NCI-H345 (cell line): ENCODE measurements at places on chromosomes 2 and 18.

DNA sequence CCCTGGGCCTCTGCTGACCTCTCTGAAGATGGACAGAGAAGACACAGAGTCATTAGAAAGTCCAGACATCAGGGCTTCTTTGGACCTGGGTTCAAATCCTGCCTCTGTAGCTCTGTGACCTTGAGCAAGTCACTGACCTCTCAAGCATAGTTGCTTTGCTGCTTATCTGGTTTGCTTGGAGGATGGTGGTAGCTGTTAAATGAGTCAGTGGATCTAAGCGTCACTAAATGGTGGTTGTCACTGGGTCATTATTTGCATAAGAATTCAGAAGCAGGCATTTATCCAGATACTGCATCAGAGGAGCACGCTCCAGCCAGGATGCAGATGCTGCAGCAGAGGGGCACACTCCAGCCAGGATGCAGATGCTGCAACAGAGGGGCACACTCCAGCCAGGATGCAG is 229.2 kb downstream of the GLI2 start:
- no peak for DNase-seq

GRCh38 chr2:66555091-66555490 is 120.2 kb downstream of the MEIS1 start:
- DNase-seq = peak; percentile 40

- no peak for DNase-seq
Measured at GRCh38 chr2:224084266-224084892, 45.3 kb upstream of the SERPINE2 start.

DNA sequence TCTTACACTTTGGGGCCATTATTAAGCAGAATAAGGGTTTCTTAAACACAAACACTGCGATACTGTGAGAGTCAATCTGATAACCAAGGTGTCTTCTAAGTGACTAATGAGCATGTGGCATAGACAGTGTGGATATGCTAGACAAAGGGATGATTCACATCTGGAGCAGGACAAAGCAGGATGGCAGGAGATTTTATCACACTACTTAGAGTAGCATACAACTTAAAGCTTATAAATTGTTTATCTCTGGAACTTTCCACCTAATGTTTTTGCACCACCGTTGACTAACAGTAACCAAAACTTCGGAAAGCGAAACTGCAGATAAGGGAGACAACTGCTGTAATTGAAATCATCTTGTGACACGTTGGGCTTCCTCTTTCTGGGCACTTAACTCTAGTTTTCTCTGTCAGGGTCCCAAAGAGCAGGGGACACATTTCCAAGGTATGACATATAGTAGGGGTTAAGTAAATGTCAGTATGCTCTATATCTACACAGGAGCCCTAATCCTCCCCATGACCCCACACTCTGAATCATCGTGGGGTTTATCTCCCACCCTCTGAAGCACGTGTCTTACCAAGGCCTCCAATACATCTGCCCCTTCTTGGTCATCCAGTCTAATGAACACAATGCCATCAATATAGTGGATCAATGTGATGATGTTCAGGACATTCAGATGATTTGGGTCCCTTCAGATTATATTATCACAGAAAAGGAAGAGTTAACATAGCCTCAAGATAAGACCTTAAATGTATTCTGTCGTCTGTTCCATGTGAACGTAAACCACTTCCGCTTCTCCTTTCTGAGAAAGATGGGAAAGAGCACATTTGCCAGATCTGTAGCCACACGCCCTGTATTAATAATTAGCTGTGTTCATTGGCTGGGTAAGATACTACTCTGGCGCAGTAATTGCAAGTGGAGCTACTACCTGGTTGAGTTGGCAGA is 78.7 kb downstream of the FTCDNL1 start:
- no peak for DNase-seq

DNA sequence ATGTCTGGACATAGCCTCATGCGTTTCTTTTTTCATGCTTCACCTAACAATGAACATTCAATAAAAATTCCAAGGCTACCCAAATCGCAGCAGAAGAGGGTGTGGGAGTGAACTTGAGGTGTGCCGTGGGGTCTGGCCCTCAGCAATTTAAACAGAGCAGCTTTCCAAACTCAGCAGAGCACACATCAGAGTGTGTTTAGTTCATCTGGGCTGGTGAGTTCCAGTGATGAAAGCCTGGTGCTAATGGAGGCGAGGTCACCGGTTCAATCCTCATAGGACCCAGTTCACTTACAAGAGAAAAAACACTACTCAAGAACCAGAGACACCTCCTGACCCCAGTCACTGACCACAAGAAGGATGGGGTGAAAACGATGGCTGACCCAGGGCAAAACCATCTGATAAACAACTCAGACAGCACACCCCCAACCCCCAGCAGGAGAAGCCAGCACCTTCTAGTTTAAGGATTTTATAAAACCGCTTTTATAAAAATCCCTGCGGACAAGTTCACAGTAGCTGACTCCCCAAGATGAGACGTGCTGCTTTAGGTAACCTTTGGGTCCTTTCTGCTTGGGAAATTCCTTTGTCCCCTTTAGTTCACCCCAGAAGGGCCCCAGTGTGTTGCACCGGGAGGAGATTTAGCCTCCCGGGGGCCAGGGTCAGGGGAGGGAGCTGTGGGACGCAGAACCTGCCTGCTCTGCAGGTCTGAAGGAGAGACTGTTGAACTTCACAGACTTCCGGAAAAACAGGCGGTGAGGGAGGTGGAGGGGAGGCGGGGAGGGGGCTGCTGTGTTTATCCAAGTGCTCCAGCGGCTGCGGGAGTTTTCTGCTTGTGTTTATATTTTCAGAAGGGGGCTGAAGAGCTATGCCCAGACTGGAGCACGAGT is 152.7 kb upstream of the SOX11 start:
- DNase-seq = peak; percentile 32

- DNase-seq = peak; percentile 63
Measured at GRCh38 chr18:59918320-59918755, 18.5 kb downstream of the PMAIP1 start.

GRCh38 chr2:109613081-109613921 is 465 bp downstream of the SEPTIN10 start:
- DNase-seq = peak; percentile 51

GRCh38 chr2:40690525-40690924 is 238.6 kb upstream of the SLC8A1 start:
- DNase-seq = no peak

GRCh38 chr2:105794926-105795574 is 50.3 kb downstream of the NCK2 start:
- no peak for DNase-seq

DNA sequence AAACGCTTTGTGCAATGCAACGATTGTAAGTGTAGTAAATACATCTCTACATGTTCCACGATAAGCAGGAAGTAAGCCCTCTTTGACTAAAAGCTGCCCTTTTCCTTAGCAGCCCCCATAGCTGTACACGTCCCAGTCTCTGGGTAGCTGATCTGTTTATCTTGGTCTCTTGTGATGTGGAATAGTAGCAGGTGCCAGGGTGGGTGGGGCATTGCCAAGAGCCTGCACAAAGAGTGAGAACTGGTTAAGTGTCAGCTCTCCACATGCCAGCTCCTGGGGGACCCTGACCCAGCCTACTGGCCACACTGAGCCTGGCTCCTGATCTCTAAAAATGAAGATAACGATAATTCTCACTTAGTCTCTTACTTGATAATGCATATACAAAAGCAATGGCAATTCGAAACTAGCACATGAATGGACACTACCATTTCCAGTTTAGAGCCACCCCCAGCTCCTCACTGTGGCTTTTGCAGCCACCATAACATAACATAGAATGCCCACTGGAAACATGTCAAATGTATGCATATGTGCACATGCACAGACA is 92.3 kb downstream of the MYT1L start:
- peak; percentile 82 for DNase-seq

- DNase-seq = peak; percentile 59
Measured at GRCh38 chr18:11733031-11733430, 44.0 kb downstream of the GNAL start.

DNA sequence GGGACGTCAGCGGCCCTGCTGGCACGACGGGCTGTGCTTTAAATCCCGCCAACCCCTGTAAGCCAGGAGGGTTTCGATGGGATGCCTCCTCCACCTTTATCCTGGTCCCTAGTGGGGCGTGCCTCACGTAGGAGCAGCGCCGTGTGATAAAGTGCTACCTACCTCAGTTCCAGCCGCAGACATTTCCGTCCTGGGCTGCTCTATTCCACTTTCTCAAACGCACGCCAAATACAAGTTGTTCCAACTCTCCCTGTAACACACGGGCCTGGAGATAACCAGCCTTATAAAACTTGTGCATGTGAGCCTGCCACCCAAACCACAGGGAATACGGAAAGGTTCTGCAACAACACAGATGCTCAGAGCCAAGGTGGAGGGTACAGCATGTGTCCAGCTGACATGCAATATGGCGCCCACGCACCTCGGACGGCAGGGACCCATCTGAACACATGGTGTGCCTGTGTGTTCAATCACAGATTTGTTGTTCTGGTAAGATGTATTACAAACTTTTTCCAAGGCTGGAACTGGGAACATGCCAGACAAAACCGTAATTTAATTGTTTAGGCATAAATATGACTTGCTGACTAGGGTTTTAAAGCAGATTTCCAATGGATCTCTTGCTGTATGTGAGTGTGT is 47.7 kb downstream of the ZNF516 start:
- no peak for DNase-seq

DNA sequence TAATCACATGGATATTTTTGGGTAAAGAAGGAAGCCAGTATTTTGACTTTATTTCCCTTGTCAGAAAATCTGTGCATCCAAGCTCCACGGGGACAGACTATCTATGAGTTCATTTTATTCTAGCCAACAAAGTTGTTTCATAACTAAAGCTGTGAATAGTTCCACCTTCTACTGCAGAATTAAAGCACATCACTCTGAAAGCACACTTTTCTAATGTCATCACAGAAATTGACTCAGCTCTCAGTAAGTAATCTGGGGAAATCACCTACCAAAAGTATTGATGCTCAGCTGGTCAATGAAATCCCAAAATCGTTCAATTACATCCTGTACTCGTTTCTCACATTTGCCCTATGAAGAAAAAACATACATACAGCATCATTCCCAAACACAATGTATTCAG is 19.1 kb downstream of the IAH1 start:
- no peak for DNase-seq

- DNase-seq = peak; percentile 59
Measured at GRCh38 chr18:78722386-78722785, 257.2 kb upstream of the SALL3 start.

DNA sequence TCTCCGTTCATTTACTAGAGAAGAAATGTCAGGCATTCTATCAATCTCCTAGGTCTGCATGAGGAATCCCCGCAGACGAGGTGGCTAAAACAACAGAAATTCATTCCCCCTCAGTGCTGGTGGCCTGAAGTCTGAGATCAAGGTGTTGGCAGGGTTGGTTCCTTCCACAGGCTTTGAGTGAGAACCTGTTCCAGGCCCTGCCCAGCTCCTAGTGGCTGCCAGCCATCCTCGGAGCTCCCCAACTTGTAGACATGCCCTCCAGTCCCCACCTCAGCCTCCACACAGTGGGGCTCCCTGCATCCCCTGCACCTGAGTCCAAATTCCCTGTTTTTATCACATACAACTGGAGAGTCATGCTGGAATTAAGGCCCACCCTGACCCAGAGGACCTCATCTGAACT is 145.3 kb upstream of the ALKAL2 start:
- no peak for DNase-seq

DNA sequence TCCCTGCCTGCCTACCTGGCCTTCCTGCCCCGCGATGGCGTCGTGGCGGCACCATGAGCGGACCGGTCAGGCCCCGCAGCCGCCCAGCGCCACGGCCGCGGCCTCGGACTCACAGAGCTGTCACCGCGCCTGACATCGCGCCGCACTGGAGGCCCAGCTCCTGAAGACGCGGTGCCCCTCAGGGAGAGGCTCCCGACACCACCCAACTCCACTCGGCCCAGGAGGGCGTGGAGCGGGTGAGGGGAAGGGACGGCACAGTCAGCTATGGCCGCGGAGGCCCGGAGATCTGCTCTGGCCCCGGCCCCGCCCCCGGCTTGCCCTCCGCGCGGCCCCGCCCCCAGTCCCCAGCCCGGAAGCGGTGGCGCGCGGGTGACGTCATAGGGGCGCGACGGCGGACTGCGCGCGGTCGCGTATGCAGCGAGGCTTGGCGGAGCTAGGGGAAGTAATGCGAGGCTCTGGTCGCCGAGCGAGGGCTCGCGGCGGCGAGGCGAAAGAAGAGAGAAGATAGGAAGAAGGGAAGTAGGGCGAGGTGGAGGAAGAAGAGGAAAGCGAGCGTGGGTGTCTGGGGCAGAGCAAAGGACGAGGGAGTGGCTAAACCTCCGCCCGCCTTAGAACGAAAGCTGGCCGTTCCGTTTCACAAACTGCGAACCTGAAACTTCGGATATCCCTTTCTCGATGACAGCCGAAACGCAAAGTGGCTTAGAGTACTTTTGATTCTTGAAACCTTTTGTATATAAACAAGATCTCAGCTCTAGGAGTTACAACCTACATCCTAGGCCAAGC is at the start of gene SLC35F5:
TSS of gene SLC35F5 (minus strand) at position 288 of the 783 bp plus-strand sequence. CDS start at position 55, 233 bp downstream.
- peak; percentile 90 for DNase-seq

GRCh38 chr2:223036790-223037444 is 15.1 kb upstream of the KCNE4 start:
- DNase-seq = no peak

DNA sequence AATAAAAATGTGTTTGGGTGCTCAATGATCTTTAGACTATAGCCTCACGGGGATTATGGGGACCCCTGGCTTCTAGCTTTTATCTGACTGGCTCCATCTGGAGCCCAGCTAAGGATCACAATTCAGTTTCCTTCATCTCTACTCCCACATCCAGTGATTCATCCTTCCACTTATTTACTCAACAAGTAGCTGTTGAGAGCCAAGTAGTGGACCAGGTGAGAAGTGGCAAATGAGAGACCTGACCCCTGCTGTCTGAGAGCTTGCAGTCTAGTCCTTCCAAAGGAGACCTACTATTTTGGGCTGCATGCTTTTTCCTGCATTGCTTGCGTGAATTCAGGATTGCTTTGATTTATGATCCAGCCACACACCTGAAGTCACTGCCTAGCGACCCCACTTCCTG is 10.7 kb upstream of the DSG3 start:
- no peak for DNase-seq

- no peak for DNase-seq
Measured at GRCh38 chr18:61414086-61414485, 80.9 kb downstream of the CDH20 start.

GRCh38 chr2:71922499-71923142 is 225.0 kb downstream of the CYP26B1 start:
- no peak for DNase-seq

GRCh38 chr2:9416962-9417316 is 6.4 kb downstream of the ITGB1BP1 start:
- DNase-seq = no peak
